ENCODE measurements at places on chromosomes 16 and 17.

DNA sequence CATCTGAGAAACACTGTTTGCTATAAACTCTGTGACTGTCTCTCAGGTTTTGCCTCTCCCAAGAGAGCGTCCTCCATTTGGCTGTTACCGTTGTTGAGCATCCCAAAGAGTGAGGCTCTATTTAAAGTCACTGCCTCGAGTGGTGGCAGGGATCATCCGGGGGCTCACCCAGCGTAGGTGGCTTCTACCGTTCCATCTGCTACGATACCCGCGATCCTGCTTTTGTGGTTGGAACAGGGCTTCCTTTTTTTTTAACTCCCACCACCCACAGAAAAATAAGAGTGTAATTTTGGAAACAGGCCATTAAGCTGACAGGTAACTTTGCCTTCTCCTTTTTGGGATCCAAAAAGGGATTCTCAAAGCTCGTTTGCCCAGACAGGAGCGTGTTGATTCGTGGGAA, 36.4 kb downstream of the KNOP1 start:
- DNase-seq, result no peak

DNA sequence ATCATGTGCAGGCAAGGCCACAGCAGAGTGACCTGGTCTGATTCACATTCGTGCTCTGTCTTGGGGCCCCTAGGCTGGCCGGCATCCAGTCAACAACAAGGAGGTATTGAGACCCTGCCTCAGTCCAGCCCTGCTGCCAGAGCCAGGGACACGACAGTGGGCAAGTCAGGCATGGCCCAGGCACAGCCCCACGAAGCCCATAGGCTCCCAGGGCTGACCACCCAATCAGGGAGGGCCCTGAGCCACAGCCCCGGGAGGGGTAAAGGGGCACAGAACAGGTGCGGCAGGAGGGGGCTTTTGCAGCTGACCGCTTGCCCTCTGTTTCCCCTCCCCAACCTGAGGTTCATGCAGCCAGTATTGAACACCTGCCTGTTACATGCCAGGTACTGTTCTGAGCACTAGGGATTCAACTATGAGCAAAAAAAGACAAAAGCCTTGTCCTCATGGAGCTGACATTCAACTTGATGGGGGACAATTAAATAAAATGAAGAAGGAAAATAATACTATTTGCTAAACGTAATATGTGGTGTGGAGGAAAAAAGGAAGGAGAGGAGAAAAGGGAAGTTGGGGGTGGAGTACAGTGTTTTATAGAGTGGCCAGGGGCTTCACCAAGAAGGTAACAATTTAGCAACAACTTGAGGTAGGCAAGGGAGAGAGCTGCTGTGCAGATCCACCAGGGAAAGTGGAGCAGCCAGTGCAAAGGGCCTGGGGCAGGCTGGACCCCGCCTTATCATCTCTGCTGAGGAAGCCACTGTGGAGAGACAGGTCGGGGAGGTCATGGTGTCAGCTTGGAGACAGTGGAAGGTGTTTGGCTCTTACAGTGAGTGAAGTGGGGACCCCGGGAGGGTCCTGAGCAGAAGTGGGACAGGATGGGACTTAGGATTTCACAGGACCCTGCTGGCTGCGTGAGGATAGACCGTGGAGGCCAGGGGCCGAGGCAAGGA, 6.1 kb downstream of the DRC3 start:
- no peak for DNase-seq

GRCh38 chr17:47697906-47698711, 4.1 kb downstream of the TBKBP1 start:
- DNase-seq, result no peak

GRCh38 chr16:85995541-85996423, 96.8 kb downstream of the IRF8 start:
- peak; percentile 17 for DNase-seq

- DNase-seq, result no peak
Observed at GRCh38 chr16:68272507-68273209, 8.3 kb downstream of the SLC7A6 start.

DNA sequence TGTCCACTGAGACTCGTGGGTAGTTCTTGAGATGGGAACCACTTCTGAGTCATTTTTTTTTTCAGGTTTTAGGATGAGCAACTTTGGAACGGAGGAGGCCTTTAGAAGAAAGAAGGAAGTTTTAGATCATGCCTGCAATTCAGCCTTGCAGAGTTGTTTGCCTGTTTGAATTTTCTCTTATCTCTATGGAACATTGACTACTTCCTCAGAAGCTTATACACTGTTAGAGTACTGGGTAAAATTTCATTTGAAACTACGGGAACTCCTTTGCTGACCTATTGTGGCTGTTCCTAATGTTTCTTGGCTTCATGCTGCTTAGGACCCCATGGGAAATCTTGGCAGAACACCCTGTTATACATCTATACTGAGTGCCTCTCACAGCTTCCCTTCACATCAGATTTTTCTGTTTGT, 70.8 kb downstream of the MAP2K6 start:
- DNase-seq, result no peak

GRCh38 chr16:28279006-28279405, 13.3 kb upstream of the SBK1 start:
- no peak for DNase-seq

DNA sequence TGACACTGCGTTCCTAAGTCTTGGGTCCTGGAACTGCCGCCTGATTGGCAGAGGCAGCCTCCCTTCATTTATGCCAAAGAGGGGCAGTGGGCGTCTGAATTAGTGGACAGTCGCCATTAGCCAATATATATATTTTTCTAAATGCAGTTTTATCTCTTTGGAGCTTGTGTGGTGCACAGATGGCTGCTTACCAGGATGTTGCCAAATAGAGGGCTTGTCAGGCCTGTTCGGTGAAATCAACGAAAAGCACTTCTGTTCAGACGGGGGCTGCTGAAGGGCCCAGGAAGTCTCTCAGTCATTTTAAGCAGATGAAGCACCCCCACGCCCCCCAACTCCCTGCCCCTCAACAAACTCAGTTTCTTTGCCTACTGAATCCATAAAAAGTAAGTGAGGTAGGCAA, 66.0 kb downstream of the RAP1GAP2 start:
- DNase-seq, result no peak

GRCh38 chr16:57264950-57265371, 19.5 kb downstream of the PLLP start:
- DNase-seq, result no peak

Data from EH (cell line).